ENCODE measurements at places on chromosomes 16 and 17.

- no peak for DNase-seq
These were observed 8.3 kb downstream of the BANP start for GRCh38 chr16:87959391-87959990.

- no peak for DNase-seq
These were observed 15.7 kb downstream of the ELAC2 start for GRCh38 chr17:13001991-13002615.

DNA sequence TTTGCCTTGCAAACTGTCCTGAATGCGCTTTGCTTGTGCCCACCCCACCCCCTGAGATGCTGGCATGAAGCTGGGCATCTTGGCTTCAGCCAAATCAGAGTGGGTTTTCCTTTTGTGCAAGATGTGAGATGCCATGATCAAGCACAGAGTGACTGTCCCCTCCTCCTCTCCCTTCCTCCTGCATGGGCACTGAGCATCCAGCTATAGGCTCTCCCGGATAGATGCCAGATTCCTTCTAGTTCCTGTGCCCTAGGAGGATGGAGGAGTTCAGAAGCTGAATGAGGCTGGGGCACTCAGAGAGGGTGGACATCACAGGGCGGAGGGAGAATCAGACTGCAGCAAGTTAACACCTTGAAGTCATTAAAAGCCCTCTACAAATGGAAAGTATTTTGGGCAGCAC lies 384.1 kb upstream of the CCL2 start:
- DNase-seq = no peak

GRCh38 chr17:29826114-29826692 lies 103.8 kb downstream of the SSH2 start:
- DNase-seq = no peak

DNA sequence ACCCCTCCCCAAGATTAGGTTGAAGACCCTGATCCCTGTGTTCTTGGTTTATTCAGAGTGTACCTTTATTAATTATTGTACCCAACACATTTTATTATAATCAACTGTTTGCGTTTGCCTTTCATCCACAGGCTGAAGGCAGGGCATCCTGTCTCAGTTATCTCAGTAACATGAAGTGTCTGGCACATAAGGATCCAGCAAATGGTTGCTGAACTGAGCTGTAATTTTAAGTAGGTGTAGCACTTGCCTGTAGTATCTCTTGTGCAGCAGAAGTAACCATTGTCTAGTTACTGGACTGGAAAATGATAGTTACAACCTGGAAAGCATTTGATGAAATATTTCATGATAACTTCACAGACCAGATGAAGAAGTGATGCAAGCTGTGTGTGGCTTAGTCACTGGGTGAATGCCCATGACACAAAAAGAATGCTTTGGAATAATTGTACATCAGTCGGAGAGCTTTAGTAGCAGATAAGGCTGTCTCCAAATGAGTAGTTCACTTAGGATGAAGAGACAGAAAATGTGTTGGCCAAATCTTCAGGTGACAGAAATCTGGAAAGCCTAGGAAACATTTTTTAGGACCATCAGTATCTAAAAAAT lies 56.6 kb downstream of the ESRP2 start:
- DNase-seq = no peak

DNA sequence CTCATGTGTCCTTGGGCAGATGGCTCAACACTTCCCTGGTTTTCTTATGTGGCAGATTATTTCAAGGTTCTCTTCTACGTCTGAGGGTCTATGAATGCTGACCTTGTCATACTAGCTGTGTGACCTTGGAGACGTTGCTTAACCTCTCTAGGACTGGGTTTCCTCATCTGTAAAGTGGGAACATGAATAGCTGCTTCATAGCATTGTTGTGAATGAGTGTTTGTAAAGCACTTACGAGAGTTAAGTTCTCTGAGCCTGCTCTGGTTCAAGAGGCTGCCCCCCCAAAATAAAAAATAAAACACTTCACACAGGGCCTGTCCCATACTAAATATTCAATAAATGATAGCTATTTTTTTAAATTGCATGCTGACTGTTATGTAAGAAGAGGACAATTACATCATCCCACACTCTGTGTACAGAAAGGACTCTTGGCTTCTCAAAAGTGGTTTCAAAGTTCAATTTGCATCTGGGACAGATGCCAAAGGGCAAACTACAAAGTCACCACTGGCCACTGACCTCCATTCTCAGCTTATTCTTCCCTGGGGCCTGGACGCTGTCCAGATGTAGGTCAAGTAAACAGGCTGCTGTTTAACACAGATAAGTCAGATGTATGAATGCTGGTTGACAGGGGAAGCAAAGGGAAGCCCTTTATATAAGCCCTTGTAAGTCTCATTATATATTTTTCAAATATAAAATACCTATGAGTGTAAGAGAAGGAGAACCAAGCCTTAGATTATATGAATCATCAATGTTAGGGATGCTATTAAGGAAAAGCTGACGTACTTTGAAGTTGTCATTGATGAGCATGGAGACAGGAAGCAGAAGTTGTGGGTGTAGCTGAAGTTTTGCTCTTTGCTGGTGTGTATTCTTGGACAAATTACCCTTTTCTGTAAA lies 15.4 kb upstream of the NDEL1 start:
- no peak for DNase-seq

DNA sequence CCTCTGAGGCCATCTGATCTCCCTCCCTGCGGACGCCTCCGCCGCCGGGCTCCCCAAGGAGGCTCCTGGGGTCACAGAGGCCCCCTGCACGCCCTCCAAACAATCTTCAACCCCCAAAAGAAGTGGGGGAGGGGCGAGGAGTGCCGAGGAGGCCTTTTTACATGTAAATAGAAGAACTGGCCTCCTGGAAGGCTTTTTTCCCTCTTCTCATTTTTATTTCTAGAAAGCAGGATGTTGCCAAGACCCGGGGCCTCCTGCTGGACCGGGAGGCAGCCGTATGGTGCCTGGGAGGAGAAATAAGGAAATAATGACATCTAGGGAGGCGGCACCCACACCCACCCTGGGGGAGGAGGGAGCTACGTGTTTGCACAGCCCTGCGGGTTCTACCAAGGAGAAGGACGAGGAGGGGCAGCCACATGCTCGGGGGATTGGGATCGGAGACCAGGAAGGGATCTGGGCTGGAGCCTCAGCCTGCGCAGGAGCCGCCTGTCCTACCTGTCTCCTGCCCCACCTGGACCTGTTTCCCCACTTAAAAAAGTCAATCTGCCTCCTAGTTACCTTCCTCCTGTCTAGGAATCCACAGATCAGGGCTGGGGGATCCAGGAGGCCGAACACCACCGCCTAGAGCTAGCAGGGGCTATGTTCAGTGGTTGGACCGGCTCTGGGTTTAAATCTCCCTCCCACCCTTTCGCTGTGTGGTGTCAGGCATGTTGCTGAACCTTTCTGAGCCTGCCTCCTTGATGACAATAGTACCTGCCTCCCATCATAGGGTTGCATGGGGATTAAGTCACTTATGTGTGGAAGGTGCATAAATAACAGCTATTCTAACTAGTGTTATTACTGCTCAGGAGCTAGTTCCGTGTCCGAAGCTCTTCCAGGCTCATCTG lies 175.7 kb upstream of the GSE1 start:
- no peak for DNase-seq

DNA sequence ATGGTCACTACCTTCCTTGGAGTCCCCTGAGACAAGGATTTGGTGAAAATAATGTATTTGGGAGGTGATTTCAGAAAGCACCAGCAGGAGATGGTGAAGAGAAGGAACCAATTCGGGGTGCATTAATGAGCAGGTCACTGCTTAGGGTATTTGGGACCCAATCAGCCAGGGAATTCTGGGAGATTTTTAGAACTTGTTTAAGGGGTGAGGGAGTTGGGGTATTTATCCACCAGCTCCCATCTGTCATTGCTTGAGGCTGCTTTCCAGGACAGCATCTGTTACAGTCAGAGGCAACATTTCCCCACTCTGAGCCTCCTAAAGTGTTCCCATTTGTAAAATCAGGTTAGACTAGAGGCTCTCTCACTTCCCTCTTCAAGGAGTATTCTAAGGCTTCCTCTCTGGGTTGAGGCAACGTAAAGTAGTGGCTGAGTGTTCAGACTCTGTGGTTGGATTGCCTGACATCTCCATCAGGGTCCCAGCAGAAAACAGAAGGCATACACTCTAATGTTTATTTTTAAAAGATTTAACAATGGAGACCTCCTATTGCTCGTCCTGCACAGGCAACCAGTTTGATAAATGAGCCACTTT lies 60.9 kb downstream of the CLEC19A start:
- DNase-seq = no peak

DNA sequence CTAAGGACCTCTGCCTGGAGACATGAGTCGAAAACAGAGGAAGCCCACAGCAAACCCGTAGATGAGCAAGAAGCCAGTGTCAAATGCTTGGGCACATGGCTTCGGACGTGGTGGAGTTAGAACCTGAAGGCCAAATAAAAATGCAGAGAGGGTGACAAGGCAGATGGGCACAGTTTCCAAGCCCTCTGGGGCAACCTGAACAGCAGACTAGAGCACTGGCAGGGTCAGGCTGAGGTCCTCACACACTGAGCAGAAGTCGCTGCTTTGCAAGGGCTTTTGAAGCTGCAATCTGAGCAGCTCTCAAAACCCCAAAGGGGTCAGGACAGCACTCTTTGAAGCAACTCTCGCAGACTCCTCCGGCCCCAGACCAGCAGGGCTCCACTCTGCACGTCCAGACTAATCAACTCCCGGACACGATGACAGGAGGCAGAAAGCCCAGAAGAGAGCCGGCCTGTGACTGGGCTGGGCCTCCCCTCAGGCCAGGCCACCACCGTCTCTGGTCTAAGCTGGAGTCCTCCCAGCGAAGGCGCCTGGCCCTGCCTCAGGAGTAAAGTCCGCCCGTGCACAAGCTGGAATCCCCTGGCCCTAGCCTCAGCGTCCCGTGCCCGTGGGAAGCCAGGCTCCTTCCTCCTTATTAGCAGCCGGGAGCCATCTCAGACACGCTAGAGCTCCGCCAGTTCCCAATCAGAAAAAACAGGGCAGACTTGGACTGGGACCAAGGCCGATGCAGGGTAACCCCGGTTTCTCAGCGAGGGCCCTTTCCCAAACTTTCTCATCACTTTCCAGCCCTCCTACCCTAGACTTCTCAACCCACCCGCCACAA lies 924 bp downstream of the SMARCD2 start:
- no peak for DNase-seq

- DNase-seq = no peak
These were observed 23.9 kb upstream of the CLEC18A start for GRCh38 chr16:69927056-69927757.

DNA sequence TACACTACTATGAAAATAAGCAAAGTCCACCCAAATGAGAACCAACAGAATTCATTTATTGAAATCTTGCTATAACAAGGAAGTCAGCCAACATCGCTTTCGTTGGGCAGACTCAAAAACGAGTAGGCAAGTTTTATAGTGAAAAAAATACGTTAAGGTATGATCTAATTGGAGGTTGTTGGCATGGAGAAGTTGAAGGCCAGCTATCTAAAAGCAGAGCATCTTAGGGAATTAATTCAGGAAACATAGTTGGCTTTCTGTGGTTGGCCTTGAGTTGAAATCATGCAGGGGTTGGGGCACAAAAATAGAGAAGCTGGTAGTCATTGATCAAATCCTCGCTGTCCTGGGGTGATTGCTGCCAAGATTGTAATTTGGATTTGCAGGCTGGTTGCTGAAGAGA lies 118.3 kb downstream of the PPM1E start:
- DNase-seq = no peak

DNA sequence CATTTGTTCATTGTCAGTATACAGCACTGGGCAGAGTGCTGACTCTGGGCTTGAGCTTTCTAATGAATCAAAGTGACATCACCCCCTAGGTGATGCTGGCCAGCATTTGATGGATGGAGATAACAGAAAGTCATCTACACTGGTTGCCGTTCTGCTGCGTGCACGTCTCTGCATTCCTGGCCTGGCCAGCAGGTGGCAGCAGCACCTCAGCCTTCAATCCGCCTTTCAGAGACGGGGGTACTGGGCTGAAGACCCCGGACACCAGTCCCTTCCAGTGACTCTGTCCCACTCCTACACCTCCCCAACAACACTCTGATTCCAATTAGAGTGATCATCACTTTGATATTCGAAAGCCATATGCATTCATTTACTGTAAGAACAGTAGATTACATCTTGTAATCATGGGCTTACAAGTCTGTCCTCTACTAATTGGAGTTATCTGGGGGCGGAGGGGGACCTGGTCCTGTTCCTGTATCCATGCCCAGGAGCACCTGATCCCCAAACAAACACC lies 6.0 kb downstream of the CPSF4L start:
- no peak for DNase-seq

GRCh38 chr16:23155445-23156049 lies 6.3 kb upstream of the USP31 start:
- no peak for DNase-seq

All from stimulated activated CD4-positive, alpha-beta T cell treated with anti-CD3 and anti-CD28 coated beads, Interleukin-1b, Interleukin-23, amount 100 ng/mL, for 1 hour (primary cell).